ENCODE measurements at places on chromosomes 13 and 19.
A peak's percentile ranks its signal among the peaks of the same experiment; 100 is the strongest.

DNA sequence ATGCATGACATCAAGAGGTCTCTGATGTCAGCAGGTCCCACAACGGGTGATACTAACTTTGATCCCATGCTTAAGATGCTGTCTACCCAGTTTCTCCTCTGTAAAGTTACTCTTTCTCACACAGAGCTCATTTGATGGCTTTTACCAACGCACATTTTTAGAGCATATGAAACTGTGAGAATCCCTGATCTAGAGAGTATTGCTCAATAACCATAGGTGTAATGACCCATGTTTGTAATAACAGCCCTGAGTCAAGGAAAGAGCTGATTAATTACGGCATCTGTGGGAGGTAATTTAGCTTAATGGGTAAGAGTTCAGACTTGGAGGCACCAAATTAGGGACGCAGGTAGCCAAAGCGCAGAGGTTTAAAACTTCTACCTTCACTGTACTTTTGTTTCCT lies 18.0 kb upstream of the IZUMO2 start:
- no peak for DNase-seq

DNA sequence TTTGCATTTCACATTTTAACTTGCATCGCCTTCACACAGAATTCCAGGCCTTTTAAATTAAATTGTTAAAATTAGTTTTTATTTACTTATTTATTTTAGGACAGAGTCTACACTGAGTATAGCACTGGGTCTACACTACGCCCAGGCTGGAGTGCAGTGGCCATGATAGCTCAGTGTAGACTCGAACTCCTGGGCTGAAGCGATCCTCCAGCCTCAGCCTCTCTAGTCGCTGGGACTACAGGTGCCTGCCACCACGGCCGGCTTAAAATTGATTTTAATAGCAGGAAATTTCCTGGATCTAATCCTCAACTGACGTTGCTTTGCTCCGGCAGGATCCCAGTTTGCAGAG lies 301 bp upstream of the ZNF610 start:
- DNase-seq: no peak

- DNase-seq: no peak
Observed at GRCh38 chr19:2782329-2782935, 641 bp downstream of the SGTA start.

- peak; percentile 21 for DNase-seq
Observed at GRCh38 chr13:52010890-52011631, at the start of gene ATP7B. TSS of gene ATP7B (minus strand) at chr13:52011450. CDS start at chr13:52011337, 113 bp downstream.

DNA sequence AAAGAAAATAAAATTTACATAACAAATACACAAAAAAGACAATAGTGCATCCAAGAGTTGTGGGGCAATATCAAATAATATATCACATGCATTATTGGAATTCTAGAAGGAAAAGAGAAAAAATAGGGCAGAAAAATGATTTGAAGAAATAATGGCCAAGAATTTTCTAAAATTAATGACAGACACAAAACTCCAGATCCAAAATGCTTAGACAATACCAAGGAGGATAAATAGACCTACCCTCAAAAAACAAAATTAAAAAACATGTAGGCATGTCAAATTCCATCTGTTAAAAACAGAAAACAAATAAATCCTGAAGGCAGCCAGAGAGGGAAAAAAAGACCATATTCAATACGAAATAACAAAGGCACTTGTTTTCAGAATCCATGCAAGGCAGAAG lies 191.5 kb upstream of the ZNF536 start:
- no peak for DNase-seq

- DNase-seq: no peak
Observed at GRCh38 chr13:112725346-112726015, 35.6 kb downstream of the ATP11A start.

DNA sequence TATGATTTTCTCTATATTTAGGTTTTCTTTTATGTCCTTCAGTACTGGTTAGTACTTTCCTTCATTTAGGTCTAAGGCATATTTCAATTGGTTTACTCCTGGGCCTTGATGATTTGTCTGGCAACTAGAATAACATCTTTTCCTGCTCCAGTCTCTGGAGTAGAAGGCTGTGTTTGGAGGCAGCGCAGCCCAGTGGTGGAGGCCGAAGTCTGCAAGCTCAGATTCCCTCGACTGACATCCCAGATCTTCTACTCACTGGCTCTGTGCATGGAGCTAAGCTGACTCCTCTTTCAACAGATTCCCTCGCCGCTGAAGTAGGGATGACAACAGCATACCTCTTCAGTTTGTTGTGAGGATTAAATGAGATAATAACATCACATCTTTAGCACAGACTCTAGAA lies 141.0 kb downstream of the RAP2A start:
- peak; percentile 5 for DNase-seq

- DNase-seq: no peak
Observed at GRCh38 chr19:46082728-46083050, 41.8 kb downstream of the IGFL3 start.

- peak; percentile 65 for DNase-seq
Observed at GRCh38 chr19:45076029-45076850, at the start of gene ZNF296. TSS of gene ZNF296 (minus strand) at chr19:45076478. CDS start at chr19:45076373, 105 bp downstream.

GRCh38 chr19:17590866-17591265 lies 35.4 kb downstream of the COLGALT1 start:
- DNase-seq: no peak

- DNase-seq: no peak
Observed at GRCh38 chr19:47786566-47786965, 8.1 kb downstream of the SELENOW start.

- no peak for DNase-seq
Observed at GRCh38 chr13:29749401-29750182, 100.8 kb downstream of the UBL3 start.

DNA sequence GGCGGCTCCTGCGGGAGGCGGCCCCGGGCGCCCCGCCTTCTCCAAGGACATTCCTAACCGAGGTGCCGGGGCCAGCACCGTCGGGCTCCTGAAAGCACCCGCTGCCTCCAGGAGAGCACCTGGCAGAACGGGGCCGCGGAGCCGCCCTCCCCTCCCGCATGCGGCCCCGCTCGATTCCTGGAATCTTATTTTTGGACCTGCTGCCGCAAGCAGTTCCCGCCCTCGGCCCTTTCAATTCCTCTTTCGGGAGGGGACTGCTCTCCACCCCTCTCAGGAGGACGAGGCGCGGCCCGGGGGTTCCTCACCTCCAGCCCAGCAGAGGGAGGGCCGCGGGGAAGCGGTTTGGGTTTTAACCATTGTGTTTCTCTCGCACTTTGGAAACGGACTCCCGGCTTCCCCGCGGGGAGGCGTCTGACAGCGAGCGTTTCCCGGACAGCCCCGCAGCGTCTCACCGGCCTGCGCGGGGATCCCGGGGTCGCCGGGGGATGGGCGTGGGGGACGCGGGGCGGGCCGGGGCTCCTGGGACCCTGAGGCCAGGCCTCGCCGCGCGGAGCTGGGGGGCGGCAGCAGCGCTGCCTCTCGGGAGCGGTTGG lies 849 bp downstream of the GAS6 start:
- DNase-seq: peak; percentile 37

- DNase-seq: no peak
Observed at GRCh38 chr13:50916701-50917184, 7.2 kb downstream of the RNASEH2B start.

DNA sequence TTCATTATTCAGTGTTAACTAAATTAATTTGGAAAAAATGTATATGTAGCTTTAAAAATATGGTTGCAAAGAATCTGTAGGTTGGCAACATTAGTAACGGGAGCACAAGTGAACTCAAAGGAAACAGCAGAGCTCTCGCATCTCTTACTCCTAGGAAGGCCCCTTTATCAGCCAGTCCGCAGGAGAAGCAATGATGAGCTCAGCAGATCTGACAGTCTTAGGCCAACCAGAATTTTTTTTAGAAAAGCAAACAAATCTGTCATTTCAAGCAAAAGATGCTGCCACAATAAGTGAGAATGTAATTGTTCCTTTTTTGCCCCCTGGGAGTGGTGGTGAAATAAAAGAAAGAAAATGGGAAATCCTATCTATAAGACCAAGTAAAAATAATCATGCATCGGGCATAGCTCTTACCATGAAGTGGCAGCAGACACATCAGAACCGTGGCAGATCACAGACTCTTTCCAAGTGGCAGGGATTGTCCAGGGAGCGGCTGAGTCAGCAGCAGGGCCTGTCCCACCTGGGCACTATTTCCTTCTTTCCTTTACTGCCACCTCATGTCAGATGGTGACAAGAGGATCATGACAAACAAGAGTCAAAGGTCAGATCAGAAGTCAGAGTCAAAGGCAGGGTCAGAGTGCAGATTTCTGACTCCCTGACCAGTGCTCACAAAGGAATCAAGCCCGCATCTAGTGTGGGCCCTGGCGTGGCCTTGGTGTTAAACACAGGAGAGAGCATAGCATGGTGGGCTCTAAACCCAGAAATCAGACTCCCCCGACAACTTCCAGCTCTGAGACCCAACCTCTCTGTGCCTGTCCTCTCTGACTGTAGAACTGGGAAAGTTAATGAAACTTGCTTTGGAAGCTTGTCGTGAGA lies 84.0 kb upstream of the MTIF3 start:
- no peak for DNase-seq

GRCh38 chr13:106528718-106529414 lies 6.6 kb downstream of the EFNB2 start:
- DNase-seq: no peak

- no peak for DNase-seq
Observed at GRCh38 chr13:109572389-109572788, 214.0 kb downstream of the IRS2 start.

GRCh38 chr19:2758601-2759313 lies 18.9 kb upstream of the SLC39A3 start:
- DNase-seq: no peak

- no peak for DNase-seq
Observed at GRCh38 chr13:104534847-104535246, 1468.6 kb upstream of the SLC10A2 start.
